ENCODE measurements at places on chromosomes 1 and 21. TPM values are rescaled to one million over a fixed set of nuclear protein-coding genes. Genes with fewer than 3 reads are reported as not detected.

DNA sequence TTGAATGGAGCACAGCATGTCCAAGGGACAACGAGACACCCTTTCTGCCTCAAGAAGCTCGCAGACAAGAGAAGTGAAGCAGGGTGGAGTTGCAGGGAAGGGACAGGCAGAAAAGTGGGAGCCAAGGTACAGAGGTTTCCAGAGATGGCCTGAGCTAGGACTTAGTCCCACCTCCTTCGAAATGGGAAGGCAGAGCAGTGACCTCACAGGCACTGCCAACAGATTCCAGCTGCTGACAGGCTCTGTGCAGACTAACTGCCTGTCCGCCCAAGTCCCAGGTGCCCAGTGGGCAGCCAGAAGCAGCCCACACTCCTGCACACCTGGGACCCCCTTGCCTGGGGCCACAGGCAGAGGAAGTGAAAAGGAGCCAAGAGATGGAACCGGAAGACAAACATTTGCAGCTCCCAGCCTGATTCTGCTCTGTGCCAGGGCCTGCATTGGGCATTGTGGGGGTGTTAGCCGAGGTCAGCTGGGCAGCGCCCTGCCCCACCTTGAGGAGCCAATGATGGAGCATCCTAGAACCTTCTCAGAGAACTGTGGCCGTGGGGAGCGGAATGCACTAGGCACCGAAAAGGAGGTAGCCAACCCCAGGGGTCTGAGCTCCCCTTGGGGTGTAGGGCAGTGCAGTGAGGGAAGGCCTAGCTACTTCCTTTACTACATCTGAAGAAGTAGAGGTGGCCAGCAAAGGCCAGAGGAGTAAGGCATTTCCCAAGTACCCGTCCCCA lies 27.5 kb upstream of the RSPO1 start:
- no peak overlapping the region for H3K4me3 ChIP-seq
- no peak for DNase-seq
- H3K27me3 ChIP-seq: no peaks in the 10 kb centered on the region
- H3K36me3 ChIP-seq: no peaks in the 10 kb centered on the region
- no peaks in the 10 kb centered on the region for H3K4me1 ChIP-seq

- no peaks in the 10 kb centered on the region for H3K36me3 ChIP-seq
- H3K27me3 ChIP-seq: no peaks in the 10 kb centered on the region
- no peak overlapping the region for H3K4me3 ChIP-seq
- no peak overlapping the region for H3K27ac ChIP-seq
- peaks cover 4% of the 10 kb centered on the region for H3K4me1 ChIP-seq
Observed at GRCh38 chr1:167555971-167556714, 2.6 kb upstream of the CREG1 start.

DNA sequence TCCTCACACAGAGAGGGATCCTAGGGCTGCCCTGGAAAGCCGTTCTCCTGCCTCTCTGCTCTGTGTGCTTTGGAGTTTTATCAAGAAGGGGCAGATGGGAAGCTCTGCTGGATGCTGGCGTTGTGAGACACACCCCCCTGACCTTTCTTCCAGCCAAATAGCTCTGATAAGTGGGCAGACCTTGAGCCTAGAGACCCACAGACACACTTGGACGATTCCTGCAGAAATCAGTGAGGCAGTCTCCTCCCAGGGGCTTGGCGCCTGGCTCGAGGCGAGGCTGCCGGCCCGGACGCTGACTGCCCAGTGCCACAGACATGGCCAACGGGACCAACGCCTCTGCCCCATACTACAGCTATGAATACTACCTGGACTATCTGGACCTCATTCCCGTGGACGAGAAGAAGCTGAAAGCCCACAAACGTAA lies at the start of gene MRAP:
MRAP (plus strand) TSS at position 198 of the 424 bp plus-strand sequence; CDS start at position 315, 117 bp downstream.
- no peak within 1 kb of the TSS for H3K27ac ChIP-seq
- no peak within 1 kb of the TSS for H3K4me3 ChIP-seq
- DNase-seq: no peak
- no peaks in the 10 kb centered on the region for H3K36me3 ChIP-seq

GRCh38 chr1:151635479-151636072 lies 23.7 kb downstream of the SNX27 start:
- no peaks in the 10 kb centered on the region for H3K36me3 ChIP-seq
- H3K27ac ChIP-seq: no peak overlapping the region
- no peak overlapping the region for H3K4me3 ChIP-seq
- H3K4me1 ChIP-seq: peaks cover 28% of the 10 kb centered on the region
- DNase-seq: no peak
- H3K27me3 ChIP-seq: no peaks in the 10 kb centered on the region

- H3K27me3 ChIP-seq: no peaks in the 10 kb centered on the region
- no peak overlapping the region for H3K27ac ChIP-seq
- no peaks in the 10 kb centered on the region for H3K36me3 ChIP-seq
- no peak for DNase-seq
- H3K4me3 ChIP-seq: no peak overlapping the region
Observed at GRCh38 chr1:218728898-218729565, 383.9 kb downstream of the TGFB2 start.

DNA sequence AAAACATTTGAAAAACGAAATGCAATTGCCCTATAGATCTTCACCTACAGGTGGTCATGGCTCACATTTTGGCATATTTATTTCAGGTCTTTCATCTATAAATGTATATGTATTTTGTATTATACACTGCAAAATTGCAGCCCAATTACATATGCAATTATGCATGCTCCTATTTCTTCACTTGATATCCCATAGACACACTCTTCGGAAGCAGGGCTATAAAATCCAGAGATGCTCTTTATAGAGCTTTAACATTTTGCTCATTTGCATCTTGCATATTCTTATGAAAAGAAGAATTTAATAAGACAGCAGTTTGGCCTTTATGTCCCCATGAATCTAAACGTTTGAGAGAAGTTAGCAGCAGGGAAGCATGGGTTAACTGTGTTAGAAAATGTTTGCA lies 44.7 kb upstream of the PALMD start:
- no peaks in the 10 kb centered on the region for H3K4me1 ChIP-seq
- H3K27ac ChIP-seq: no peak overlapping the region
- no peak overlapping the region for H3K4me3 ChIP-seq
- H3K27me3 ChIP-seq: no peaks in the 10 kb centered on the region
- H3K36me3 ChIP-seq: no peaks in the 10 kb centered on the region
- DNase-seq: no peak

DNA sequence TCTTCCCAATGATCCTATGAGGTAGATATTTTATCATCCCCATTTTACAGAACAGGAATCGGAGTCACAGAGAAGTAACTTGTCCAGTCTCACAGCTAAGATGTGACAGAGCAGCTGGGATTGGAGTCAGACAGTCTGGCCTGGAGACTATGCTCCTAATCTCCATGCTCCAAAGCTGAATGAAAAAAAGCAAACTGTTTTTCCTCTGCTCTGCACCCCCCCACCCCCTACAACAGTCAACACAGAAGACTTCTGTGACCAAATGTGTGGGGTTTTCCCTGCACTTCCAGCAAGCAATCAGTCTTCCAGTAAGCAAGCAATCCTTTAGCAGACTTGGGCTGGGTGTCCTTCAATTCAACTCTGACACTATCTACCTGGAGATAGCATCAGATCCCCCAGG lies 33.2 kb downstream of the KIRREL1 start:
- no peak overlapping the region for H3K27ac ChIP-seq
- no peaks in the 10 kb centered on the region for H3K4me1 ChIP-seq

DNA sequence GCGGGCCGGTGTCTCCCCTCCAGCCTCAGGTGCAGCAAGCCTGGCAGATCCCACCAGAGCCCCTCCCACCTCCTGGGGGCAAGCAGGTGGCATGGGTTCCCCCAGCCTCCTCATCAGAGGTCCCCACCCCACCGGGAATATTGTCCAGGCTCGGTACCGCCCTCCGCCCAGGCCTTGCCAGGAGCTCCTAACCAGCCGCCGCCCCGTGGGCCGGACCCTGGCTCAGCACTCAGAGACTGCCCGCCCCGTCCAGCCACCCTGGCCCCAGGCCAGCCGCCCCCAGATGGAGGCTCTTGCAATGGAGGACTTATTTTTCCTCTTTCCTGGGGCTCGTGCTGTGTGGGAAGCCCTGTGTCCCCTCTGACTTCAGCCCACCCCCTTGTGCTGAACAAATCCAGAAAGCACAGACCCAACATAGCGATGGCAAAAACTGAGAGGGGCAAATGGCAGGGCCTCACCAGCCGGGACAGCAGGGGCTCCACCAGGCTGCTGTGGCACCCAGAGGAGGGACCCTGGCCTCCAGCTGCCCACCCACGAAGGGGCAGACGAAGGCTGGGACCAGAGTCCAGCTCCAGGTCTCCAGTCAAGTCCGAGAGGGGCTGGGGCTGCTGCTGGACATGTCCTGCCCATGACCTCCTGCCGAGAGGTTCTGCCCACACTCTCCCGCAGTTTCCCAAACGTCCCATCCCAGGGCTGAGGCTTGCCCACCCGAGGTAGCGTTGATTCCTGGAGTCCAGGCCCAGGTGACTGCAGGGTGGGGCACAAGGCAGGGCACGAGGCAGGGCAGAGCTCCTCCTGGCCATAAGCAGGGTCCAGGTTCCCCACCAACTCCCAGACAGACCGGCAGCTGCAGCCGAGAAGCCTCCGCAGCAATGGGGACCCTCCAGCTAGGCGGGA lies 7.5 kb downstream of the MEGF6 start:
- no peaks in the 10 kb centered on the region for H3K4me1 ChIP-seq
- peaks cover under 1% of the 10 kb centered on the region for H3K27me3 ChIP-seq
- DNase-seq: no peak
- no peaks in the 10 kb centered on the region for H3K36me3 ChIP-seq
- no peak overlapping the region for H3K27ac ChIP-seq

- no peak for DNase-seq
- no peak overlapping the region for H3K27ac ChIP-seq
- no peaks in the 10 kb centered on the region for H3K36me3 ChIP-seq
- H3K4me1 ChIP-seq: no peaks in the 10 kb centered on the region
Observed at GRCh38 chr1:28154078-28154594, 22.4 kb downstream of the PTAFR start.

DNA sequence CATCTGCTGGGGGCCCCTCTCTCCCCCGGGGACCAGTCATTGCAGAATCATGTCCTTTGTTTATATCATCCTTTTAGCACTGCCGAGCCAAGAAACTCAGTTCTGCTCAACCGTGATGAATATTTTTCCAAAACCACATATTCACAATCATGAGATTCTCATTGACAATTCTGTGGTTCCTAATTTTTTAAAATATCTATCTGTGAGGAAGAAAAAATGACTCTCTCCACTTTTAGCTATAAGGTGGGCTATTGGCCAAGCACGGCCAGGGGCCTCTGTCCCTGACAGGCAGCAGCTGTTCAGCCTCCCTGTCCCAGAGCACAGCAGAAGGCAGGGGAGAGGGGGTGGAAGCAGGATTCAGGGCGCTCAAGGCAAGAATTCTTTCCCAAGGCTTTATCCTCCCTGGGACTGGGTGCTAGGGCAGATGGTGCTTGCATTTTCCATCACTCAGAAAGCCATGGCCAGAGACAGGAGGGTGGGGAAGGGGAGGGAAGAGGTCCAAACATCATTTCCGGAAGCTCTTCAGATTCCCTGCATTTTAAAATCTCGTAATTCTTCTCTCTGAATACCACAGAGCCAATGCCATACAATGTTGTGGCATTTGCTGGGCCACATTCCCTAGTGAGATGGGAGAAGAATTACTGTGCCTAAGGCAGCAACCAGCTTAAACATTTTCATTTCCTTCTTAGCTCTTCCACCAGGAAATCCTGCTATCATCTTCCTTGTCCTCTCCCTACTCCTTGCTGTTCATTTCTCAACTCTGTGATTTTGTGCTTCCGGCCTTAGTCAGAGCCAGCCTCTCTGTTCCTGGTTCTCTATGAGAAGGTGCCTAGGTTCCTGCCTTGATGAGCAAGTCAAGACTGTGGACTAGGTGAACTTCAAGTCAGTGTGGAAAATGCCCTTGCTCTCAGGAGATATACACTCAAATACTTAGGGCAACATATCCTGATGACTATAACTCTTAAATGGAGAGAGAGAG lies 60.3 kb downstream of the KCNJ6 start:
- H3K36me3 ChIP-seq: no peaks in the 10 kb centered on the region
- DNase-seq: no peak
- H3K27ac ChIP-seq: no peak overlapping the region
- no peaks in the 10 kb centered on the region for H3K27me3 ChIP-seq
- no peak overlapping the region for H3K4me3 ChIP-seq
- no peaks in the 10 kb centered on the region for H3K4me1 ChIP-seq

- no peak overlapping the region for H3K4me3 ChIP-seq
- peaks cover 26% of the 10 kb centered on the region for H3K4me1 ChIP-seq
- H3K27me3 ChIP-seq: no peaks in the 10 kb centered on the region
Observed at GRCh38 chr1:228841632-228842031, 106.4 kb downstream of the RHOU start.

GRCh38 chr1:231800108-231800507 lies 173.5 kb downstream of the DISC1 start:
- no peaks in the 10 kb centered on the region for H3K4me1 ChIP-seq
- H3K27me3 ChIP-seq: no peaks in the 10 kb centered on the region
- no peaks in the 10 kb centered on the region for H3K36me3 ChIP-seq
- no peak for DNase-seq
- H3K4me3 ChIP-seq: no peak overlapping the region
- H3K27ac ChIP-seq: no peak overlapping the region

GRCh38 chr1:168568346-168568745 lies 8.1 kb upstream of the XCL1 start:
- no peak for DNase-seq
- no peaks in the 10 kb centered on the region for H3K36me3 ChIP-seq
- no peak overlapping the region for H3K27ac ChIP-seq
- H3K27me3 ChIP-seq: no peaks in the 10 kb centered on the region
- H3K4me1 ChIP-seq: no peaks in the 10 kb centered on the region
- H3K4me3 ChIP-seq: no peak overlapping the region

- H3K27me3 ChIP-seq: no peaks in the 10 kb centered on the region
- peaks cover 5% of the 10 kb centered on the region for H3K36me3 ChIP-seq
- H3K27ac ChIP-seq: peak overlapping the region; percentile 97
- peak overlapping the region; percentile 97 for H3K4me3 ChIP-seq
- peaks cover 16% of the 10 kb centered on the region for H3K4me1 ChIP-seq
Observed at GRCh38 chr1:42456754-42457089, 379 bp downstream of the PPCS start.

DISP3 gene
- total RNA-seq: 0.23 TPM

AIRE gene
- total RNA-seq: not detected

PFDN2 gene
- 14.6 TPM for total RNA-seq

ACKR1 gene
- 12.6 TPM for total RNA-seq

LAD1 gene
- 55.9 TPM for total RNA-seq

FABP3 gene
- 3.6 TPM for total RNA-seq

CSMD2 gene
- 0.04 TPM for total RNA-seq
